Amygdala (tissue), 56 donors: ENCODE measurements at places on chromosomes 2 and 18.

DNA sequence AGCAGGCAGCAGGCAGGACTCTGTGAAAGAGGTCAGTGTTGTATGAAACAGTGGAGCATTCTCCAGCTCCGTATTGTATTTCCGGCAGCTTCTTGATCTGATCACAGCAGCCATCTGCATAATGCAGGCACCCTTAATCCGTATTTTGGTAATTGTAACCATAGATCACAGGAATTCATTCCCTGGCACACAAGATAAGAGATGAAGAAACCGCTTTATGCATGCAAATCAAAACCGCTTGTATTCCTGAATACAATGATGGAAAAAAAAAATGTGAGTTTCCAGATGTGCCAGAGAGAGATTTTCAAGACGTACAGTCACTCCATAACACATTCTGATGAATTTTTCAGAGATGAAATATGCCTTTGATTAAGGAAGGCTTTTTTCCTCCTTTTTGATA is 221.3 kb downstream of the ACKR3 start:
- DNase-seq: no peak

GRCh38 chr18:22069916-22070315 is 99.5 kb upstream of the GATA6 start:
- no peak for DNase-seq

GRCh38 chr2:82641598-82642180 is 1817.4 kb downstream of the SUCLG1 start:
- DNase-seq: no peak

- DNase-seq: no peak
Observed at GRCh38 chr2:232894251-232894650, 24.2 kb downstream of the SNORC start.

- no peak for DNase-seq
Observed at GRCh38 chr18:13480571-13481255, 245.6 kb downstream of the FAM210A start.

DNA sequence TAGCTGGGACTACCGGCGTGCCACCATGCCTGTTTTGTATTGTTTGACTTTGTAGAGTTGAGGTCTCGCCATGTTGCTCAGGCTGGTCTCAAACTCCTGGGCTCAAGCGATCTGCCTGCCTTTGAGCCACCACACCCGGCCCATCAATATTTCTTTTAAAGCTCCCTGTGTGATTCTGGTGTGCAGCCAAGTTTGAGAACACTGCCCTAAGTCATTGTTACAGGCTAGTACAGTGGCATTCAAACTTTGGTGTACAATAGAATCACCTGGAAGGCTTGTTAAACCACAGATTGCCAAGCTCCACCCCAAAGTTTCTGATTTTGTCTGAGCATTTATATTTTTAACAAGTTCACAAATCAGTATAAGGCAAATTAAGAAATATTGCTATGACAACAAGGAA is 99.9 kb downstream of the RBBP8 start:
- no peak for DNase-seq

- DNase-seq: no peak
Observed at GRCh38 chr2:227016894-227017293, 147.1 kb downstream of the COL4A4 start.

DNA sequence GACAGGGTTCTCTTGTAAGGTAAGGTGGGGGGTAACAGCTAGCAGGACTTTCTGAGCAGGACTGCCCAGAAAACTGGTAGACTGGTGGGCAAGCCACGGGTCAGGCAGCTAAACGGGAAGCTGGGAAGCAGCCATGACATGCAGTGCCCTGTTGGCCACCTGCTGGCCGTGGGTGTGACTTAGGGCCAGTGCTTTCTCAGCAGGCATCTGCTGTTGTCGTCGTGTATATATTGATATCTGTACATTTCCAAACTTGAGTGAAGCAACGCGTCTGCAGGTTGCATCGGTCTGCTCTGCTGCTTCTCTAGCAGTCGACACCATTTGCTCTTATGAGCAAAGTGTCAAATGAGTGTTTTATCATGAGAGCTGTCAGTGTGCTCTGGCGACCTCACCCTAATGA is 31.0 kb downstream of the COA5 start:
- no peak for DNase-seq

GRCh38 chr18:79000997-79001396 is 21.4 kb downstream of the SALL3 start:
- DNase-seq: no peak

GRCh38 chr18:56803051-56803450 is 151.9 kb downstream of the WDR7 start:
- no peak for DNase-seq

GRCh38 chr2:2703762-2704427 is 372.8 kb upstream of the MYT1L start:
- no peak for DNase-seq

GRCh38 chr18:10269261-10269660 is 185.2 kb upstream of the APCDD1 start:
- no peak for DNase-seq

- no peak for DNase-seq
Observed at GRCh38 chr2:159267921-159268320, 18.6 kb downstream of the WDSUB1 start.

- no peak for DNase-seq
Observed at GRCh38 chr2:181146171-181146570, 165.8 kb downstream of the UBE2E3 start.

- no peak for DNase-seq
Observed at GRCh38 chr2:58475756-58476155, 234.6 kb upstream of the FANCL start.

GRCh38 chr18:78730546-78730945 is 249.1 kb upstream of the SALL3 start:
- DNase-seq: no peak

- DNase-seq: no peak
Observed at GRCh38 chr2:136022396-136023146, 37.1 kb upstream of the DARS1 start.

- no peak for DNase-seq
Observed at GRCh38 chr2:36569267-36569856, 28.6 kb downstream of the FEZ2 start.

- DNase-seq: no peak
Observed at GRCh38 chr2:54977149-54977548, 73.1 kb downstream of the RTN4 start.

DNA sequence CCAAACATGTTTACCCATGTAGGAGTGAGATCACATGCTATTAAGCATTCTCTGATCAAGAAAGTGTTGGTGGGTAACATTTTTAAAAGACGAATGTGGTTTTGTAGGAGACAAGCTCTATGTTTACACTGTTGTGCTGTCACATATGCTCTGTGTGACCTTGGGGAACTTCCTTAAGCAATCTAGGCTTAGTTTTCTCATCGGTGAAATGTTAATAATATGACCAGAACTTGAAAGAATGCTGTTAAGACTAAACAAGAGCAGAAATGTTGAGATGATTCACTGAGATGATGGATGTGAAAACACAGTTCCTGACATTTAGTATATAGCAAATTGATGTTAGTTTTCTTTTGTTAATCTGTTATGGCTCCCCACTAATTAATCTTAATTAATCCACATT is 860.9 kb upstream of the CNTNAP5 start:
- DNase-seq: no peak

GRCh38 chr18:1624612-1625011 is 719.9 kb downstream of the ADCYAP1 start:
- no peak for DNase-seq

- peak; percentile 3 for DNase-seq
Observed at GRCh38 chr2:80238692-80239469, 65.7 kb downstream of the LRRTM1 start.

DNA sequence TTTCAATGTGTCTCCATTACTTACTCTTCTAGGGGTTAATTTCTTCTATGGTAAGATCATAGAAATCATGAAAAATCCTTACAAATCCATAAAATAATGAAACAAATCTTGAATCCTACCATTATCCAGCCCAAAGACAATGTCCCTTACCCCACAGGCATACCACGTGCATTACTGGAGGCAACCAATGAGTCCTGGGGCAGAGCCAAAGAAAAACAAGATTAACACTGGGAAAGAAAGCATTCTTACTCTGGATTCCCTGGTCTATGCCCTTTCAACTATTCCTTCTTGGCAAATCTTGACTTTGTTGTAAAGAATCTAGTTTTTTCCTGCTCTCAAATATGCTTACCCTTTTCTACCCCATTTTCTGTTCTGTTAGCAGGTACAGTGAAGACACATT is 3.1 kb upstream of the GALNT1 start:
- no peak for DNase-seq

DNA sequence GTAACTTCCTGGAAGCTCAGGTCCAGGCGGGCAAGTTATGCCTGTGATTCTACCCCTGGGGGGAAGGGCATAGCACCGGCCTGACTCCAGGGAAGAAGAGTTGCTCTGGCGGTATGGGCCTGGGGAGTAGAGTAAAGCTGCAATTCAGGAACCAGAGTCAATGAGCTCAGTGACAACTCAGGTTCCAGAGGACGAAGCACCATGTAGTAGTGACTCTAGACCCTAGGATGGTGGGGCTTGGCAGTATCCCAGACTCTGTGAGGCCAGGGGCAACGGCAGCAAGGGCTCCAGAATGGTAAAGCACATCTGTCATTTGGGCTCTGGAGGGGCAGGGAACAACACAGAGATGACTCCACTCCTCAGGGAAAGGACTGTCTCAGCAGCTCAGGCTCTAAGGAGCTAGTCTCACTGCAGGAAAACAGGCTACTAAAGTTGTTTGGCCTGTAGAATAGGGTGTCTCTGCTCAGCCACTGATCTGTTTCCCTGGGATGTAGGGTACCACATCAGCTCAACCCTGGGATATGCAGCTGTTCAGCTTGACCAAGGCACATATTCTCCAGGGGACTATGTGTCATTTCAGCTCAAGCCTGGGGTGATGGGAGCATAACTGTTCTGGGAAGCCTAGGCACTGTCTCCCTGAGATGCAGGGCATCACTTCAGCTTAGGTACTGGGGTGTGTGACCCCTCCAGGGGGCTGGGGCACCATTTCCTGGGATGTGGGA is 36.2 kb upstream of the RHOB start:
- no peak for DNase-seq

DNA sequence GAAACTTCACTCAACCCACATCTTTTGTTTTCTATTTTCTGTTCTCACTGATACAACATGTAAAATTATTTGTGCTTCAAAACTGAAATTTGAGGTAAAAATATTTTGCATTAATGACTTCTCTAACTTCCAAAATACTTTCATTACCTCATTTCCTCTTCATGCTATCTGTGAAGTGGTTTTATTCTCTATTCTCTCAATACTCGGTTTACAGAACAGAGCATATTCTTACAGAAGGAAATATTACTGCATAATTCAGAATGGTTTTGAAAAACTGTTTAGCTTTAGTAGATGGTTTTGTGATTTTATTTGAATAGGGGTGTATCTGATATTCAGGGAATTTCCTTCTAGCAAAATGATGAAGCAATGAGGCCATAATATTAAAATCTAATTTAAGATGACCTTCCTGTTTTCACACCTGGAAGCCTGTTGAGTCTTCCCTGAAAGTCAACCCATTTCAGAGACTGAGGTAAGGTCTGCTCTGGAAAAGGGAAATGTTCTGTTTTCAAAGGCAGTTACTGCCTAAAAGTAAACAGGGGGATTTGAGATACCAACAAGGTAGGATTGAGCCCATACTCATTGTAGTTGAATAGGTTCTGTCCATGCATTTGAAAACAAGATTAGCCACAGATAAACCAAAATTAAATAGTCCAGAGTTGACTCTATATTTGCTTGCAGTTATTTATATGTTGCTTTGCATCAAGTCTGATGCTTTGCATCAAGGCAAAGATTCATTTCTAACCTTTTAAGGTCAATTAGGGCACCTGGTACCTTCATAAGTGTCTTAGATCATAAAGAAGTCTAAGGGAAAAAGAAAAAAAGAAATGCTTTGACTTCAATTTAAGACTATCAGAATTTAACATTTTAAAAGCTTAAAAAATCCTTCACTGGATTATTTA is 50.8 kb upstream of the PEX13 start:
- DNase-seq: no peak

DNA sequence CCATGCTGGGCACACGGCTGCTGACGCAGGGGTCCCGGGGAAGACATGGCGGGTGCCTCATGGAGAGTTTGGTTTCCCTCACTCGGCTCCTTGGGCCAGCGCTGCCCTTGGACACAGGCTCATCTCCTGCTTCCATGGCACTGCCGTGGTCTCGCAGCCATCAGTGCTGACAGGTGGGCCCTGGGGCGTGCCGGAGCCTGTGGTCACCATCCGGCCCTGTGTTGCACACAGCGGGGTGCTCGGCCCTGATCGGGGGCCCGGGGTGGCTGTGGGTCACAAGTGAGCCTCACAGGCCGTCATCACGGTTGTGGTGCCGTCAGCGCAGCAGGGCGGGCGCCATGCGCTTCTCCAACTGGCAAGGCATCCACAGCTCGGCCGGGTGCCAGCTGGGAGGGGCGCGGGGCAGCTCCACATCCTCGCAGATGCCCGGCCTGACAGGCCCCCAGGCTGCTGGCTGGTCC is 582 bp downstream of the RTP5 start:
- no peak for DNase-seq

GRCh38 chr2:76953733-76954347 is 568.3 kb downstream of the LRRTM4 start:
- no peak for DNase-seq

- no peak for DNase-seq
Observed at GRCh38 chr2:104930732-104931131, 76.8 kb downstream of the POU3F3 start.

DNA sequence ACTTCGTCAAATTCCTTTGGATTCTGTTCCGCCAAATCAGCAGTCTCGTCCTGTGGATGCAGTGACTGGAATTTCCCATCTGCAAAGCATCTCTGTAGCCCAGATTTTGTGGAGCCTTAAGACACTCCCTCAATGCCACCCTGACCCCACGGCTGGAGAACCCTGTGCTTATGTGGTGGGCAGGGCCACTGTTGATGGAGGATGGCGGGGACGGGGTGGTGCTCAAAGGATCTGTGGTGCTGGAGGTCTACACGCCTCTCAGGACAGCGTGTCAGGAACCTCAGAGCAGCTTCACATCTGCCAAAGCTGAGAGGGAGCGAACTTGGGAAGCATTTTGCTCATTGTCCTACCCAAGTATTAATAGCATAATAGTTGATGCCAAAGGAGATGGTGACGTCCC is 200.1 kb downstream of the MGAT5 start:
- no peak for DNase-seq

DNA sequence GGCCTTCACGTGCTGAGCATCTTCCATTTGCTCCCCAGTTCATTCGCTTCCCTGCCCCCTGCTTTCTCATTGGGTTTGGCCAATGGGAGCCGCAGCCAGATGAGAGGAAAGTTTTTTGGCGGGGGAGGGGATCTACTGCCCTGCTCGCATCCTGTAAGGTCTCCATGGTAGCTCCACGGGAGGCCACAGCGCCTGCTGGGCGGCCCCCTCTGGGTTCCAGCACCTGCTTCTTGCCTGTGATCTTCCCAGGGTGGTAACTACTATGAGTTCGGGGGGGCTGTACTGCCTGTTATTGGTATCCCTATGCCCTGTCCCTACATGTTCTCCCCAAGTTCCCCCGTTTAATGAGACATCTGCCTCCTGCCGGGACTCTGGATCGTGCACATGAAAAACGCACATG is 57.2 kb downstream of the INPP5D start:
- DNase-seq: no peak
